Testis (tissue), 5 donors: ENCODE measurements at places on chromosomes 16 and 17. TPM values are rescaled to one million over a fixed set of nuclear protein-coding genes. Genes with fewer than 3 reads are reported as not detected.

- no peak for DNase-seq
Measured at GRCh38 chr16:31268891-31269290, 9.1 kb downstream of the ITGAM start.

DNA sequence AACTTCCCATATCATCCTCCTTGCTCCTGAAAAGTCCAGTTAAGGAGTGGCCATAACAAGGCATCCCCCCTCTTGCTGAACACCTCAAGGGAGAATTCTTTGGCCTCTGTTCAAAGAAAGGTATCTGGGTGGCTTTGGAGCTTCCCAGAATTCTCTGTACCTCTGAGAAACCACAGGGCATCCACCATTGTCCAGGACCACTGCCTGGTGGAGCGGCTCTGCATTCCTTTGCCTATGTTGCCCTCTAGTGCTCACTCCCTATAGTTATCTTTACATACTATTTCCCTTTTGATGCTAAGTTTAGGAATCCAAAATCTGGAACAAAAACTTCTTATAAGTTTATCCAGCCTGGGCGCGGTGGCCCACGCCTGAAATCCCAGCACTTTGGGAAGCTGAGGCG lies 30.3 kb downstream of the CHD9NB start:
- DNase-seq = peak; percentile 62

GRCh38 chr17:49997301-49997650 lies 2.3 kb upstream of the DLX3 start:
- no peak for DNase-seq

GRCh38 chr16:2088759-2089358 lies 41.1 kb downstream of the TSC2 start:
- DNase-seq = no peak

DNA sequence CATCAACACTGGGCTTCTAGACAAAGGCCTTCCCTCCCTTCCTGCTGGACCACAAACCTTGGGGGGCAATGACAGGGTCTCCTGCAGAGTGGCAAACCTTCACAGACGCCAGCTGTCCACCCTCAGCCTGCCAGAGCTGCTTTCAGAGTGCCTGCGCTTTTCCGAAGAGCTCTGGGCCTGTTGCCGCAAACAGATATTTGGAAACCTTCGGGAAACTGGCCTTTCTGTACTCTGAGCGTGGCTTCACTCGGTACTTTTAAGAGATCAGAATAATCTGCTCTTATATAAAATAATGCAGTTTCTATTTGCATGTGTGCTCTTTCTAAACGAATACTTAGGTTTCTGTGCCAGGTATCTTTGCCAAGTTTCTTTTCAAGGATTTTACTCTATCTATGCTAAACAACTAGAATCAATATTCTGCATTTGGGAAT lies 152.1 kb upstream of the CHMP6 start:
- DNase-seq = no peak

DNA sequence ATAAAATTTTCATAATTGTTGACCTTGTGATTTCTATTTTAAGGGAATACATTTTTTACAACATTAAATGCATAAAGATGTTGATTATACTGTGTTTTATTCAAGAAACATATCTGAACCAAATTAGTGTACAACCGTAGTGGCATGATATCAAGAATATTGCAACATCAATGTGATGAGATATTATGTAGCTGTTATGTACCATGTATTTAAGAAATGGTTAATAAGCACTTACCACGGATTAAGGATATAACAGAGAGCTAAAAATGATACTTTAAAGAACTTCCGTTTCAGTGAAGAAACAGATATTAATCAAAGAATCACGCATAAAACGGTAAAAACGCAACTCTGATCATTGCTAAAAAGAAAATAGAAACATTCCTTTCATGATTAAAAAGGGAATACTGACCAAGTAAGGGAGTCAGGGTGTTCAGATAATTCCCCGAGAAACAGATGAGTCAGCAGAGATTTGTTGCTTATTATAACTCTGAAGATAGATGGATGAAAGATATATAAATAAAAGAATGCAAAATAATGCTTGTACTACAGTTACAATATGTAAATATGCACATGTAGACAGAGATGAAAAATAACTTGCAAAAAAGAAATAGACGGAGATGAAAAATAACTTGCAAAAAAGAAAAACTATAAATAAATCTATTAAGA lies 281.9 kb upstream of the MAF start:
- no peak for DNase-seq

DNA sequence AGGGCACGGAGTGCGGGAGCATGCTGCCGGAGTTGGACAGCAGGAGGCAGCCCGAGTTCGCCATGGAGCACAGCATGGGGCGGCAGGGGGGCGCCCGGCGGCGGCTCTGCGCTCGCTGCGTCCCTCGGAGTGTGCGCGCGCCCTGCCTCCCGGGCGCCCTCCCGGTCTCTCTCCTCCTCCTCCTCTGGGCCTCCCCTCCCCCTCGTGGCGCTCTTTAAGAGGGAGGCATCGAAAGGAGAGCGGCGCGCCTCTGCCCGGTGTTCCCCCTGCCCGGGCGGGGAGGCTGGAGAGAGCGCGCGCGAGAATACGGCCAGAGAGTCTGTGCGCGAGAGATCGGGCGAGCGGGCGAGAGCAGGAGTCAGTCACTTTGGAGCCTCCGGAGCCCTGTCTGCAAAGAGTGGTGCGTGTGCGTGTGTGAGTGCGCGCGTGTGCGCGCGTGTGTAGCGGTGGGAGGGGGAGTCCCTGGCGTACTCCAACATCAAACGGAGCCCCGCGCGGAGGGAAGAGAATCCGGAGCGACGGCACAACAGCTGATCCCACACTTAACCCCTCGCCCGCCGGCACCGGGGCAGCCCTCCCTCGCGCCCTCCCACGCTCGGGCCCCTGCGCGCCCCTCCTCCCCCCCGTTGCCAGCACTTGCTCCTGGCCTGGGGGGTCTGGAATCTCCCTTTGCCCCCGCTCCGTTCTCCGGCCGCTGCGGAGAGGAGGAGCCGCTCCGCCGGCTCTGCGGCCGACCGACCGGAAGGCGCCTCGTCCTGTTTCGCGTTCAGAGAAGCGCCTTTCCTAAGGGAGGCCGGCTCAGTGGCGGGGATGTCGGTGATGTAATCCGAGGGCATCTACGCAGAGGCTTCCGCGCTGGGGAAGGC lies 108.9 kb downstream of the ENGASE start:
- DNase-seq = peak; percentile 37

DNA sequence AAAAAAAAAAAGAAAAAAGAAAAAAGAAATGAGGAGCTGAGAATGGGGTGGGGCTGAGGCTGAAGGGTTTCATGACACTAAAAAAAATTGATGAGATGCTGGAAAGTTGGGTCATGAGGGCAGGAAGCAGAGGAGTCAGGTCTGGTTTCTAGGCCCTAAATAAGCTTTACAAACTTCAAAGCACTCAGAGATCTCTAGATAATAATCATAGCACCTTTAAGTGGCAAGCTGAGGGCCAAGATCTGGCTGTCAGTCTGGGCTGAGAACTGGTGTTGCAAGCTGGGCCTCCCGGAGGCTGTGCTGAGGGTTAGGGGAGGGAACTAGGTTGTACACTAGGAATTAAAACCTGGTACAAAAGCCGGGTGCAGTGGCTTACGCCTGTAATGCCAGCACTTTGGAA lies 6.4 kb downstream of the ZNF764 start:
- DNase-seq = no peak

Gene TSC2
- 222 TPM for total RNA-seq
